K562 (cell line): ENCODE measurements at places on chromosomes 3 and 15.
A peak's percentile ranks its signal among the peaks of the same experiment; 100 is the strongest.

- no peaks in the 10 kb centered on the region for H3K27me3 ChIP-seq
- DNase-seq, result peak; percentile 39
- H3K4me3 ChIP-seq, result no peak overlapping the region
Measured at GRCh38 chr3:47478022-47478421, 2.3 kb upstream of the SCAP start.

- H3K36me3 ChIP-seq, result no peaks in the 10 kb centered on the region
- H3K4me3 ChIP-seq, result no peak overlapping the region
- no peak for DNase-seq
Measured at GRCh38 chr3:19901918-19902317, 32.1 kb downstream of the EFHB start.

- no peak overlapping the region for H3K4me3 ChIP-seq
- H3K27ac ChIP-seq, result no peak overlapping the region
- peaks cover 34% of the 10 kb centered on the region; the same call in 2 of the 3 replicates for H3K36me3 ChIP-seq
- no peaks in the 10 kb centered on the region for H3K4me1 ChIP-seq
- H3K27me3 ChIP-seq, result no peaks in the 10 kb centered on the region
Measured at GRCh38 chr15:89858661-89859458, 34.9 kb downstream of the AP3S2 start.

- H3K27me3 ChIP-seq, result no peaks in the 10 kb centered on the region
- H3K4me3 ChIP-seq, result no peak overlapping the region
Measured at GRCh38 chr3:168524129-168524528, 428.4 kb upstream of the GOLIM4 start.

GRCh38 chr3:160279657-160280056 lies 54.4 kb downstream of the C3orf80 start:
- no peaks in the 10 kb centered on the region for H3K4me1 ChIP-seq
- no peak overlapping the region for H3K4me3 ChIP-seq
- no peaks in the 10 kb centered on the region for H3K27me3 ChIP-seq
- no peak overlapping the region for H3K27ac ChIP-seq

DNA sequence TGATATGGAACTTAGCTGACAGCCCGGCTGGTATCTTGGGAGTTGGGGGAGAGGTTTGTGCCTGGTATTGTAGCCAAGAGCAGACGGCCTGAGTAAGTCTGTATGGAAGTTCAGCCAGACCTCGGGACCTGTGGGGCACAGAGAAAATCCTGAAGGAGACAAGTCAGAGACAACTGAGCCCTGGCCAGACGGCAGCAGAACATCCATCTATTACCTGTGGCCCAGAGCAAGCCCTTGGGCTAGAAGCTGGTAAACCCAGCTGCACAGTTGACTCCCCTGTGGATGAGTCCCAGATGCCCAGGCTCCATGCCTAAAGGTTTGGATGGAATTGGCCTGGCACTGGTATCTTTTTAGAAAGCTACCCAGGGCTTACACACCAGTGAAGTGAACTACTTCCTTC lies 70.4 kb upstream of the DLG1 start:
- no peaks in the 10 kb centered on the region for H3K4me1 ChIP-seq
- peaks cover 67% of the 10 kb centered on the region for H3K27me3 ChIP-seq
- no peak overlapping the region for H3K27ac ChIP-seq
- H3K36me3 ChIP-seq, result no peaks in the 10 kb centered on the region
- no peak for DNase-seq

DNA sequence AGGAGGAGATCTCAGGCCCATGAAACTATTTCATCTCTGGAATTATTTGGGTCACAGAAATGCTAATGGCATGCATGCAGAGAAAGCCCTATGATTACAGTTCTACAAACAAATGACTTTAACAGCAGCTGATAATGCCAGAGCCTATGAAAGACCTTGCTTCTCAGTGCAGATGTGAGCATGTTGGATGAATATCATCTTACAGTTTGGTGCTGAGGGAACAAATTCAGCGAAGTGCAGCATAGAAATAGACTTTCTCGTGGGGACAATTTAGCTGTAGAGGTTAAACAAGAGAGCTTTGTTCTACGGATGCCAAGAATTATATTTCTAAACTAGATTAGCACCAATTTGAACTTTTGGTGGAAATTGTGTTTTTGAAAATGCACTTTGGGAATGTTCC lies 27.7 kb downstream of the PTX3 start:
- DNase-seq, result no peak
- H3K4me1 ChIP-seq, result no peaks in the 10 kb centered on the region
- no peak overlapping the region for H3K27ac ChIP-seq
- H3K4me3 ChIP-seq, result no peak overlapping the region

DNA sequence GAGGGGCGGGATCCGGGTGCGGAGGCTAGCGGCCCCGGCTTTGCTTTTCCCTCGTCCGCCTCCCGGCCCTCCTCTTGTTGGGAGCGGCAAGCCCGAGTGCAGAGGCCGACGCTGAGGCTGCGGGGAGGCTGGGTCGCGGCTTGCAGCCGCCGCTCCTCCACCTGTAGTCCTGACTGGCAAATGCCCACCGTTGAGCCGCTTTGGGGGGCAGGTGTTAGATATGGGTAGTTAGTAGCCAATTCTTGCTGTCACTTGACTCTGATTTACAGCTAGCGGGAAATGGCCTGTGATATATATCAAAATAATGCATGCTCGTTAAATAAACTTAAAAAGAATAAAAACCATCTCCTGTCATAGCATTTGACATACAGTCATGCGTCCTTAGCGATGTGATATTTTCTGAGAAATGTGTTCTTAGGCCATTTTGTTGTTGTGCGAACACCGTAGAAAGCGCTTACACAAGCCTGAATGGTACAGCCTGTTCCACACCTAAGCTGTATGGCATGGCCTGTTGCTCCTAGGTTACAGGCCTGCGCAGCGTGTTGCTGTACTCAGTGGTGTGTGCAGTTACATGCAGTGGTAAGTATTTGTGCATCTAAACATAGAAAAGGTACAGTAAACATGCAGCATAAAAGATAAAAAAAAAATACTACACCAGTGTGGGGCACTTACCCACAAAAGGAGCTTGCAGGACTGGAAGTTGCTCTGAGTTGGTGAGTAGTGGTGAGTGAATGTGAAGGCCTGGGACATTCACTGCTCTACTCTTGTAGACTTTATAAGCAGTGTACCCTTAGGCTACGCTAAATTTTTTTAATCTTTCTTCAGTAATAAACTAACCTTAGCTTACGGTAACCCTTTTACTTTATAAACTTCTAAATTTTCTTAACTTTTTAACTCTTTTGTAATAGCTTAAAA lies 873 bp downstream of the CAPN7 start:
- peak overlapping the region; percentile 90 for H3K4me3 ChIP-seq
- H3K27ac ChIP-seq, result peak overlapping the region; percentile 89
- DNase-seq, result peak; percentile 66
- H3K4me1 ChIP-seq, result peaks cover 14% of the 10 kb centered on the region; the same call in 1 of the 3 replicates

DNA sequence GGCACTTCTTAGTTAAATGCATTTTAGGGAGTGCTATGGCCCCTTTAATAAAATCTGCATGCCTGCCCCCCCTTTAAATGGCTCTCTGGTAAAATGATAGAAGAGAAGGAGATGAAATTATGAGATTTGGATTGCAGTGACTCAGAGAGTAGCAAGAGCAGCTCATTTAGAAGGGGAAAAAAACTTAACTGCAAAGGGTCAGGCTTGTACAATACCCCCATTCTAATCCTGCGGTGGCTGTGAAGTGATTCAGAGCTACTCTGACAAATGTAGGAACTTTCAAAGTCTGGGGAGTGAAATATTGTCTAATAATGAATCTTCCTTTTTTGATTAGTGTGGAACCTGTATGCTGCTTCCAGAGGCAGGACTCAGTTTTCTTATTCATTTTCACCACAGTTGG lies 44.1 kb upstream of the TBC1D23 start:
- H3K27me3 ChIP-seq, result no peaks in the 10 kb centered on the region
- no peaks in the 10 kb centered on the region for H3K36me3 ChIP-seq
- no peak overlapping the region for H3K4me3 ChIP-seq
- no peak overlapping the region for H3K27ac ChIP-seq
- no peaks in the 10 kb centered on the region for H3K4me1 ChIP-seq
- no peak for DNase-seq

- no peak overlapping the region for H3K4me3 ChIP-seq
- H3K36me3 ChIP-seq, result no peaks in the 10 kb centered on the region
- no peaks in the 10 kb centered on the region for H3K27me3 ChIP-seq
- H3K27ac ChIP-seq, result no peak overlapping the region
Measured at GRCh38 chr3:24591191-24591590, 96.5 kb upstream of the THRB start.

DNA sequence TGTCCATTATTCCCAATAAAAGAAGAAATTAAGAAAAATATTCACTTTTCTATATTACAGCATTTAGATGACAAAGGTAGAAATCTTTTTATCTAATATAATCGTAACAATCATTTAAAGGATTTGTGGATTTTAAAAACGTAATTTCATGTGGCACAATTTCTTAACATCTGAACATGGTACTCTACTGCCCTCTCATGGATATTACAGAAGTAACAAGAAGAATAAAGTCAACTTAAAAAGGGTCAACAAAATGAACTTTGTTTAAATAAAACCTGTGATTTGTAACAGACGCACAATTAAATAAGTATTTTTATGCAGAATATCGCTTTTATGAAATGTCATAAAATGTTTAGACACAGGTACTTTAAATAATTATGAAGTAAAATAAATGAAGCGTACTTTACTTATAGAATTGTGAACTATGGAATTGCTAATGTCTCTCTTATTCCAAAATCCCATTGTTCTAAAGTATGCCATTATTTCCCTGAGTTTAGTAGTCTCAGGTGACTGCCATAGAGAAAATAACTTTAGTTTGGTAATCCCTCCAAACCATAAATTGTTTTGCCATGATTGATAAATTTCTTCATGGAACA lies 366.8 kb upstream of the ZNF385D start:
- H3K27me3 ChIP-seq, result no peaks in the 10 kb centered on the region
- no peak overlapping the region for H3K27ac ChIP-seq
- H3K36me3 ChIP-seq, result no peaks in the 10 kb centered on the region
- no peak overlapping the region for H3K4me3 ChIP-seq

DNA sequence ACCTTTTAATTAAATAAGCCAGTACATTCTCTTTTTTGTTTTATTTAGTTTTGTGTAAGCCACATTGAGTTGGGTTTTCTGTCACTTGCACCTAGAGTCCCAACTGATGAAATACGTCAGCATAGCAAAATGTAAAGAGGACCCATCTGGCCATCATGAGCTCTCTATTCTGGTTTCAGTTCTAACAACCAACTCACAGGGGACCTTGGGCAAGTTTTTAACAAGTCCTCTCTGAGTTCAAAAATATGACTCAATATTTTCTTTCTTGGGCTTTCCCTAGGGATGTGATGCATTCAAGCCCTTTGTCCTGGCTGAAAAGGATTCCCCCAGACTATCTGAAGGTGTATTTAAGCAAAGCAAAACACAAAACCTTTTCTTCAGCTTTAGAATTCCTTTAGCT lies 32.9 kb downstream of the PLCH1 start:
- no peak overlapping the region for H3K27ac ChIP-seq
- no peaks in the 10 kb centered on the region for H3K27me3 ChIP-seq
- H3K4me1 ChIP-seq, result no peaks in the 10 kb centered on the region
- no peak overlapping the region for H3K4me3 ChIP-seq
- no peaks in the 10 kb centered on the region for H3K36me3 ChIP-seq

DNA sequence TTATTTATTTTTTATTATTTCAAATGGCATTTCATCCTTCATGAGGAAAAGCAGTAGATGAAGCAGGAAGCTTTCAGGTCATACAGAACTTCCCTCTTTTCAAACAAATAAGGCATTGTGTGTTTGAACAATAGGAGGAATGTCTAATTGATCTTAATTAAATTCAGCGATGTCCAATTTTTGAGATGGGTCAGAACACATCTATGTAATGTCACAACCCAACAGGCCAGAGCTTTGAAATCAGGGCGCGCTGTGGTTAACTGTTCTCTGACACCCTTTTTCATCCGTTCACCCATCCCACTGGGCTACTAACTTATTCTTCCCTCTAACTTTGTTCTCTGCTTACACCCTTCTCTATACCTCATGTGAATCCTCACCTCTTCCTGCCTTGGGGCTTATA lies 510.5 kb downstream of the FOXP1 start:
- DNase-seq, result no peak
- 0 out of 3 replicates have a peak, but pooled peaks cover 2% of the 10 kb centered on the region for H3K36me3 ChIP-seq
- H3K27ac ChIP-seq, result no peak overlapping the region
- H3K27me3 ChIP-seq, result no peaks in the 10 kb centered on the region

- no peak overlapping the region for H3K4me3 ChIP-seq
- H3K27me3 ChIP-seq, result no peaks in the 10 kb centered on the region
- no peak overlapping the region for H3K27ac ChIP-seq
- no peak for DNase-seq
- no peaks in the 10 kb centered on the region for H3K4me1 ChIP-seq
Measured at GRCh38 chr3:29026959-29027358, 253.9 kb upstream of the RBMS3 start.

GRCh38 chr15:91357486-91357885 lies 257.4 kb downstream of the SV2B start:
- no peaks in the 10 kb centered on the region for H3K36me3 ChIP-seq
- no peak overlapping the region for H3K27ac ChIP-seq
- peaks cover 4% of the 10 kb centered on the region; the same call in 1 of the 2 replicates for H3K27me3 ChIP-seq
- no peaks in the 10 kb centered on the region for H3K4me1 ChIP-seq
- DNase-seq, result no peak
